ENCODE measurements at places on chromosomes 3 and 15.

GRCh38 chr3:194560047-194560446 lies 73.2 kb downstream of the TMEM44 start:
- DNase-seq = no peak

DNA sequence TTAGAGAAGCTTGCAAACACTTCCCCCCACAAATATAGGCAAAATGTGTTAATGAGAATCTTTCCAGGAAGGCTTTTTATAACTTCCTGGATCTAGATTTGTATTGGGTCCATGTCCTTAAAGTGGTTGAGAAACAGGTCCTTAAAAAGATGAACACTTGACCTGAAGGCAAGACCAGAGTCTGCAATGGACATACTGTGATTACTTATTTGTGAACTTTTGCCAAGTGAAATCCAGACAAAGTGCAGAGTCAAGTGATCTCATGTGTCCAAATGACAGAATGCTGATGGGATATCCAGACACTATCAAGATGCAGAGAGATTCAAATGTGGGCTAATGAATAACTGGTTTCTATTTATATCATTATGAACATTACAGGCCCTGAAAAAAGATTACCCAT lies 43.8 kb downstream of the FRMD4B start:
- DNase-seq = no peak

- no peak for DNase-seq
These were observed 99.0 kb downstream of the CNTN3 start for GRCh38 chr3:74515451-74515850.

- no peak for DNase-seq
These were observed 44.0 kb downstream of the KBTBD12 start for GRCh38 chr3:127959041-127959440.

DNA sequence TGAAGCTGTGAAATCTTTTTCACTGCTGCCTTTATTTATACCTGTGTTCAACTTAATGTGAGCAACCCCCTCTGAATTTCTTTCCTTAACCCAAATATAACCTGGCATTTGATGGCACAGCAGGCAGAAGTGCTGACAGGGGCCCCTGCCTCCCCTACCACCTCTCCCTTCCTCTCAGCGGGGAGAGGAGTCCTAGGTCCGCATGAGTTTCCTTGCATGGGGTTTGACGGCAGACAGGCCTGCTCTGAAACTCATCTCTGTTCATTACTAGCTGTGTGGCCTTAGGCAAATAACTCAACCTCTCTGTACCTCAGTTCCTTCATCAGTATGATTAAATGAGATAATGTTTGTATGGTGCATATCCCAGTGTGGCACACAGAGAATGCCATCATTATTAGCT lies 79.7 kb downstream of the SEC22A start:
- DNase-seq = no peak

DNA sequence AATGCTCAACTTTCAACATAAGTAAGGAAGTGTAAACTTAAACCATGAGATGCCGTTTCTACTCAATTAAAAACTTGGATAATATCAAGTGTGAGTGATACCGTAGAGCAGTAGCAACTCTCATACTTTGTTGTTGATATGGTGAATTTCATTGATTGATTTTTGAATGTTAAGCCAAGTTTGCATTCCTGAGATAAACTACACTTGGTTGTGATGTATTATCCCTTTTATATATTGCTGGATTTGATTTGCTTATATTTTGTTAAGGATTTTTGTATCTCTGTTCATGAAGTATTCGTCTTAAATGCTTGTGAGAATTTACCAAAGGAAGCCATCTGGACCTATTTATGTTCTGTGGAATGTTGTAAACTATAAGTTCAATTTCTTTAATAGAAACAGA lies 21.7 kb downstream of the SLMAP start:
- DNase-seq = no peak

DNA sequence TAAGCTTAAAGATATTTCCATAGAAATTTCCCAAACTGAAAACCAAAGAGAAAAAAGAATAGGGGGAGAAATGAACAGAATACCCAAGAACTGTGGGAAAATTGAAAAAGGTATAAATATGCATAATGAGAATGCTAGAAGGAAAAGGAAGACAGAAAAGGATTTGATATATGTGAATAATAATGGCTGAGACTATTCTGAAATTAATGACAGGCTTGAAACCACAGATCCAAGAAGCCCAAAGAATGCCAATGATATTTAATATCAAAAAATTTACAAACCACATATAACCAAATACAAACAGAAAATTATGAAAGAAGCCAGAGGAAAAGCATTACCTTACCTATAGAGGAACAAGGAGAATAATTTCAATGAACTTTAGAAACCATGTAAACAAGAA lies 153.0 kb downstream of the ANXA2 start:
- DNase-seq = no peak

All from NCI-H774 (cell line).